ENCODE measurements at places on chromosomes 13 and 19.

DNA sequence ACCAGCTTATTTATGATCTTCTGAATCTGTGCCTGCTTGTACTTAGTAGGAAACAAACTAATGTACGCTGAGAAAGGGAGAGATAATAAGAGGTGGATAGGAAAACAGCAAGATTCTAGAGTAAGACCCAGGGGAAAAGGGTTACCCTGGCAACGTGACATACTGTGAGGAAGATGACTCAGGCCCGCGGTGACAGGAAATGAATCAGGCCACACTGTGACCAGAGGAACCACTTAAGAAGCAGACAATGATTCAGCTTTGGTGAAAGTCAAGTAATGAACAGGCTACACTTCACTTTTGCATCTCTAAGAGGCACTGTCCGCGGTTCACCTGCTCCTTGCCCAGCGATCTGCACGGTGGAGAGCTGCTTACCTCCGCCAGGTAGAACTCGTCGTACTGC lies 158.2 kb downstream of the NALCN start:
- DNase-seq = peak; percentile 95

- no peak for DNase-seq
Measured at GRCh38 chr19:53308339-53308811, 25.2 kb upstream of the ZNF845 start.

DNA sequence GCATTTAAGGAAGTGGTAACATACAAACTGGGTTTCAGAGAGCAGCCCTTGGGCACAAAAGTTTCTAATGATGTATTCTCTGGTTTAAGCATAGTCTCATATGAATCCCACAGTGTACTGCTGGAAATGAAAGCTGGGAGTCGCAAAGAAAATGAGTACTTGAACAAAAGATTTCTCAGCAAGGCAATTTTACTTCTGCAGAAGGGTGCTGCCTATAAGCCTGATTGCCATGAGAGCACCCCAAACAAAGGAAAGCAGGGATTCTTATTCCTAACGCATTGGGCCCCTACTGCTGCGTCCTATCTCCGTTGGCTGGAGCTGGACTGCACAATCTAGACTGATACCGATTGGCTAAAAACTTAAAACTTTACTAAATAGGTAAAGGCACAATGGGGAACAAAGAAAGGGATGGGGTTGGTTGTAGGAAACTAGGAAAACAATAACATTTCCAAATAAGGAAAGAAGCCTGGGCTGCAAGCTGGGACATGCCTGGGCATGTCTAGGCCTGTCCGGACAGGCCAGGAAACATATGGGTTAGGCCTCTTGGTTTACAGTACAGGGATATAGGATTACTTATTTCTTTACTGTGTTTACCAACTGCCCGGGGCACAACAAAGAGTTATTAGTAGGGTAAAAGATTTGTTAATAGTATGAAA lies 27.4 kb upstream of the VN1R4 start:
- no peak for DNase-seq

GRCh38 chr19:50016225-50016807 lies 8.9 kb downstream of the VRK3 start:
- DNase-seq = no peak

DNA sequence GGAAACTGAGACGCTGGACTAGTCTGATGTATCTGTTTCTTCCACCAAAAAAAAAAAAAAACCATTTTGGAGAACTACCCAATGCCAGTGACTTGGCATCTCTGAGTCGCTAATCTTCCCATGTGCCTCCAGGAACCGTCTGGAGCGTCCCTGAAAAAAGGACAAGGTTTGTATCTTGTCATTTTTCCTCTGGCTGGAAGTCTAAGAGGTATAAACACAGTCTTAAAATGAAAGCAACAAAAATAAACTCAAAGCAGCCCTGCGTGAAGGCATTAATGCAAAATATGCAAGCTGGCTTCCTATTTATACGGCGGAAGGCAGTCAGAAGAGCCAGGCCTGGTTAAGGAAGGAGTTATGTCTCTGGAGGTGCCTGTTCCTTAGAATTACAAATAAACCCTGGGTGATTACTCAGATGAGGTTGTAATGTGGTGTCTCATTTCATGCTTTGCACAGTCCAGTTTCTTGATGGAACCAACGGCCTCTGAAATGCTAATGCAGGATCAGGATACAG lies 20.3 kb downstream of the ACTN4 start:
- DNase-seq = peak; percentile 82

GRCh38 chr13:80250213-80250810 lies 90.6 kb downstream of the SPRY2 start:
- no peak for DNase-seq

DNA sequence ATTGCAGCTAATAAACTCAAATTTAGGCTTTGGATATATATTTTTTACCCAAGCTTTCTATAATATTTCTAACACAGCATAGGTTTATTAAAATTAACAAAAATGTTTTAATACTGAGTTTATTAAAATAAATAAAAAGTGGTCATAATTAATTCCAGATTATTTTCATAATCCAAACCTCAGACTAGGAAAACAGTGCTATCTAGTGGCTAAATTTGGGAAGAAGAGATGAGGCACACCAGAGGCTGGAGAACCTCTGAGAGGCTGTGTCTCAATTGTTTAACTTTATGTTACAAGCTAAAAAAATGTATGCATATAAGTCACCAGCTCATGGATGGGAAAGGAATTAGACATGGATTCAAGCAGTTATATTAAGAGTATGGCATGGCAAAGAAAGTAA lies 392.5 kb downstream of the DIAPH3 start:
- DNase-seq = peak; percentile 61

DNA sequence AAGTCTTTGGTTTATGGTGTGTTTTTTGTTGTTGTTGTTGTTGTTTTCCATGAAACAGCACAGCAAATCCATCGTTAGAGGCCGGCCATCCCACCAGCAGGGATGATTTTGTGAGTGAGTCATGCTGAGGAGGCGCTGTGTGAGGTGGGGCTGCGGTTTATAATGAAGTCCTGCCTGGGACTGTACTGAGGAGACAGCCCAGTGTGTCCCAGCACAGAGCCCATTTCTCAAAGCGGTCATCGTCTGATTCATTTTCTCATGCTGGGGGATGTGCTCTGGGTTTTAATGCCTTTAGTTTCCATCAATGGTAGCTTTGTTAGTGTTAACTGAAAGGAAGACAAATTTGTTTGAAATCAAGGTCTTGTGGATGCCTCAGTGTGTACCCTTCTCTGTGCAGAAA lies 129.3 kb upstream of the SERP2 start:
- peak; percentile 78 for DNase-seq

- DNase-seq = peak; percentile 16
Measured at GRCh38 chr13:108950333-108951010, 321.1 kb downstream of the MYO16 start.

Data from fibroblast of skin of scalp (primary cell).